ENCODE measurements at places on chromosomes 13 and 19.

DNA sequence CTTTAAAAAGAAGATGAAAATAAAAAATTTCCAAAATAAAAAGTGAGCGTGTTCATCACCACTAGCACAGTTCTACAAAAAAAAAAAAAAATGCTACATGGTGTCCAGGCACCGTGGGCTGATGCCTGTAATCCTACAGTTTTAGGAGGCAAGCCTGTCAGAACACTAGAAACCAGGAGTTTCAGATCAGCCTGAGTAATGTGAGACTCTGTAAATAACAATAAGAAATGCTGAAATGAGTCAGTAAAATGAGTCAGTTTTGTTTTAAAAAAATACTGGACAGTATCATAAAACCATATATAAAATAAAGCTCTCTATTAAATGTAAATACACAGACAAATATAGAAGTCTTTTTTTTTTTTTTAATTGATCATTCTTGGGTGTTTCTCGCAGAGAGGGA, 30.0 kb downstream of the ZNF91 start:
- no peak for DNase-seq

- DNase-seq: no peak
Observed at GRCh38 chr19:11580116-11580515, 2.7 kb upstream of the ACP5 start.

- no peak for DNase-seq
Observed at GRCh38 chr19:40565355-40565754, 11.3 kb upstream of the SHKBP1 start.

DNA sequence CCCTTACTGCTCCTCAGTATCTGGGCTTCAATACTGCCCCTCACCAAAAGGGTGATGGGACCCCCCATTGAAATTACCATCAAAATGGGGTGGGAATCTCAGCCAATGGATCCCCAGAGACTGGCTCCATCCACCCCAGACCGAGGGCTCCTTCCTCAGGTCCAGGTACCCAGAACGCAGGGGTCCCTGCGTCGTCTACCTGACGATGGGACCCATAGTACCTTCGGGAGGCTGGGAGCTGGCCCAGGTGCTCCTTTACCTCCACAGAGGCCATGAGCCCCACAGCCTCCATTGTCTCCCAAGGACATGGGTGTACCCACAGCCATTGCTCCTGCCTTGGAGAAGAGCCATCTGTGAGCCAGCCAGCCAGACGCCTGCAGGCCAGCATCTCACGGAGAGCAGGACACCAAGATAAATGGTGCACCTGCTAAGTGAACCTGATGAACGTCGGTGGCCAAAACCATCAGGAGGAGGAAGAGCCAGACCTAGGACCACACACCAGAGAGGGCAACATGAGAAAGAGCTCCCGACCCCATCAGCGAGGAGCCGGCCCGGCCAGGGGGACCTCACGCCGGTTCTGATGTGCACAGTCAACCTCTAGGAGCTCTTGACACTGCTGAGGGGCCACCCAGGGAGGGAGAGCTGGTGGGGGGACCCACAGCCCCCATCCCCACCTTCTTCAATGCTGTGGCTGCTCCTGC, 156.8 kb upstream of the SOX1 start:
- no peak for DNase-seq

DNA sequence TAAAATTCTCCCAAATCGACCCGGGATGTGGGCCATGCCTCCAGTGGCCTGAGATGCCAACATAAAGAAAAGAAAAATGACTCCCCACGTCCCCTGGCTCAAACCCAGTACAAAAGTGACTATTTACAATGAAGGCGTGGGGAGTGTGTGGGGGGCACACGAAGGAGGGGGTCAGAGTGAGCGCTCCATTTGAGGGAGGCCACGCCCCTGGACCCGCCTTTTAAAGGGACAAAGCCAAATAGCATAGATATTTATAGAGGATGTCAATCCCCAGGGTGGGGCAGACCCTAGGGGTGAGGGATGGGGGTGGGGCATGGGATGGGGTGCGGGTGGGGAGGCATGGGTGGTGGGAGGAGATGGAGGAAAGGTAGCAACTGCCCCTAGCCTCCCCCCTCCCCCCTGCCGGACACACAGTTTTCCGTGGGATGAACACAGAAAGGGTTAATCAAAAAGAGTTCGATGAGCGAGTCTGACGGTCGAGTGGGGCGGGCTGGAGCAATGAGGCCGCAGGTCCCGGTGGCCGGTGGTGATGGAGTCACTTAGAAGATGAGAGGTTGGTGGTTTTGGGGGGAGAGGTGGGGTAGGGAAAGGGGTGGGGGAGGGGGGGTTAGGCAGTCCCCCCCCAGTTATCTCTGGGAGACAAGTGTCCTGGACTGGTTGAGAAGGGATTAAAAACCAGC, 20.1 kb upstream of the NANOS2 start:
- no peak for DNase-seq

- no peak for DNase-seq
Observed at GRCh38 chr13:48235341-48236135, 2.5 kb downstream of the ITM2B start.

DNA sequence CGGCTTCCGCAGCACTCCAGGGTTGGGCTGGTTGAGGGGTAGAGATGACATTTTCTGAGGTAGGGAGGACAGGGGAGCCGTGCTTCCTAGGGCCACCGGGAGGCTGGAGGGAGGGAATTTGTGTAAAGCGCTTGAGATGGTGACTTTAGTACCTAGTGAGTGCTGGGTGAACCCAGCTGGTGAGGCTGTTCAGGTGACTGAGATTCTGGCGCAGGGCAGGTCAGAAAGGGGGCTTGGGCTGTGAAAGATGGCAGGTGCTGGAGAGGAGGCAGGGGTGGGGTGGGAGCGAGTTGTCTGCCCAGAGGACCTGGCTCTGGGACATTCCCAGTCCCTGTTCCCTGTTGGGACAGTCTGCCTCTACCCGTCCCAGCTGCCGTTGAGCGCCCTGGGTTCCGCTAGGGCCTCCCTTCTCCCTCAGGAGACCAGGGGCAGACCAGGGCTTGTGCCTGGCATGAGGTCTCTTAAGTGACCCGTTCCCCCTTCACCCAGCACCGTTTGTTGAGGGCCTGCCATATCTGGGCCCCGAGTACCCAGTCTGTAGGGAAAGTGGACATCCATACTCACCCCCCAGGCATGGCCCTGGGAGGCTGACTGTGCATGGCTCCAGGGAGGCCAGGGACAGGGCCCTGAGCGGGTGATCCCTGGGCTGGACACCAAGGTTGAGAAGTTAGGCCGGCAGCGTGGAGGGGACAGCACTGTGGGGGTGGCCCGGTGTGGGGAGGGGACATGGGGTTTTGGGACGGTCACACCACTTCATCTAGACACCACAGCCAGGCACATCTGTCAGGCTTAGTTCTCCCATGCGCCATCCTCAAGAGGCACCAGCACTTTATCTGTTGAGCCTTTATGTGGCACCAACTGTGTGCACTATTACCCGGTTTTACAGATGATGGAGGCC, 5.0 kb downstream of the PTOV1 start:
- no peak for DNase-seq

GRCh38 chr19:919199-920050, 2.3 kb downstream of the KISS1R start:
- no peak for DNase-seq

- DNase-seq: no peak
Observed at GRCh38 chr13:45282994-45283393, 58.0 kb downstream of the TPT1 start.

- no peak for DNase-seq
Observed at GRCh38 chr13:20414546-20415305, 110.9 kb downstream of the CRYL1 start.

Measured in cortex of kidney (tissue), 1 donor.